Esophagus muscularis mucosa (tissue), 4 donors: ENCODE measurements at places on chromosomes 13 and 19. TPM values are rescaled to one million over a fixed set of nuclear protein-coding genes. Genes with fewer than 3 reads are reported as not detected.

DNA sequence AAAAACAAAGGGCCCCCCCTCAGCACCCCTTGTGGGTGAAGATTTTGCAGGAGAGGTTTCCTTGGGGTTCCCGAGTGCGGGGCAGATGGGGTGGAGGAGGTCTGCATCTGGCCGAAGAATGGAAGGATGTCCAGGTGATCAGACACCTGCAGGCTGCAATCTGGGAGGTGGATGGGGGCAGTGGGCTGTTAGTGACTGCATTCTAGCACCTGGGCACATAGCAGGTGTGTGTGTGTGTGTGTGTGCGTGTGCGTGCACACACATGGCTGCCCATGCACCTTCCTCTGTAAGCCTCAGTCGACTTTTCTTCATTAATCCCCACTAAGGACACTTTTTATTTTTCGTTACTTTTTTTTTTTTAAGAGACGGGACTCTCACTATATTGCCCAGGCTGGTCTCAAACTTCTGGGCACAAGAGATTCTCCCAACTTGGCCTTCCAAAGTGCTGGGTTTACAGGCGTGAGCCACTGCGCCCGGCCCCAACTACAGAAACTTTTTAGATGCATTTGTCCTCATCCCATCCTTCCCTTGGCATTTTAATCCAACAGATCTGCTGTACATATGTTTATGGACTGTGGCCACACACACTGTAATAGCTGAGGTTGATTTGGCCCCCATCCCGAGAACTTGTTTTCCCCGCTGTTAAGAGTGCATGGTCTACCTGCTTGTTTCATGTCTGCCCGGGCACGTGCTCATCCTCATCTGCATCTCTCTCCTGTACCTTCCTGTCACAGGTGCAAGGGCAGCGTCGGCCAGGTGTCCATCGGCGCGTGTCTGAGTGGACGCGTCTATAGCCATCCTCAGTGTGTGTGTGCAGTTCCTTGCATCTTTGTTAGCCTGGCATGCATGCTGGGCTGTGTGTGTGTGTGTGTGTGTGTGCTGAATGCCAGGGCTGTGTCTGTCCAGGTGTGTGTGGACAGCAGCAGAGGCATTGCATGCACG lies 731 bp downstream of the MAG start:
- no peak for DNase-seq

DNA sequence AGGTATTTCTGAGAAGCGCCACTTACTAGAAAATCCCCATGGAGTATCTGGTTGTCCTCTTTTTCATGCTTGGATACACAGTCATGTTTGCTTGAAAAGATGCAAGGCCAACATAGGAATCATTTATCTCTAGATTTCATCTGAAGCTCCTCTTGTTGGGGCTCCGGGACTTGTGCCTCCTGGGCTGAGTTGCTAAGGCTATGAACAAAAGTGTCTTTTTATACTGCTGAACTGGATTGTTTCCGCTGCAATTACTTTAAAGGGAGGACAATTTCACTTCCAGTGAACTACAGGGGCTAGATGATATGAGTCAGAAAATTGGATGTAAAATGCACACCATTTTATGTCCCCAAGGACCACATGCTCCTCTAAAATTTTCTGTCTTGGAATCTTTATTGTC lies 114.1 kb downstream of the TNFSF13B start:
- DNase-seq = no peak

DNA sequence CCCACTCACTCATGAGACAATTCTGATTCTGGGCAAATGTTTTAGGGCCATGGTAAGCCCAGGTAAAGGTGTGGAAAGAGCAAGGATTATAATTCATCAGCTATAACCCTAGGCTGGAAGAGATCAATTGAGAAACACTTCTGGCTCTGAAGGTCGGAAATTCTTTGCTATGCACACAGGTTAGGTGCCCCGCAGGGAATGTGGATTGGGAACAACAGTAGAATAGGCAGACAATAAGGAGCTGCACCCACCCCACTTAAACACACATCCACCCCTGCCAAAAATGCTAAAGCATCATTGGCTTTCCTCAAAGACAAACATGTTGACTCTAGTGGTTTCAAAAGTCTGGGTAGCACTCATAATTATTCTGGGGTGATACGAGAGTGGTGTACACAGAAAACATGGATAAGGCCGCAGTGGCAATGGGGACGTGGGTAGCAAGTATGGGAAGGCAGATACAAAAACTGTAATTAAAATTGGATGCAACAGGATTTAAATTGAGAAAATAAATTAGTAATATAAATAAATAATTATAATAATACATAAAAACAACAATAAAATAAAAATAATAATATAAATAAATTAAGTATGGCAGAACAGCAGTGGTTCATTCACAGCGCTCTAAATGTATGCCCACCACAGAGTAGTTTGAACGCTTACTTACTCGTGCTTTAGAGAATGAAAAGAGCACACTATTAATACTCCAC lies 8.6 kb downstream of the EFNB2 start:
- DNase-seq = no peak

DNA sequence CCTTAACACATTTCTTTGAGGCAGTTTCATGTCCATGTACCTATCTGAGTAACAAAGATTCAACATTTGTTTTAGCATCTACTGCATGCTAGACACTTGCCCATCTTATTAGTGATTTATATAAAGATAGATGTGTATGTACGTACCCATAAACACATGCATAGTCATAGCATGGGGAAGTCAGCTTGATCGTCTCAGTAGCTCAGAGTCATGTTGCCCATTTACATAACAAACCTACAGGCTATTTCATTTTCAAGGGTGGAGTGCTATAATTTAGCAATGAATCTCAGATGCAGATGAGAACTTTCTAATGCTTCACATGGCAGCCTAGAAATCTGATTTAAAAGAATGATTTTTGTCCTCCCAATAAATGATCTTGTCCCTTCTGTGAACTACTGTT lies 23.5 kb downstream of the FLT1 start:
- DNase-seq = no peak

DNA sequence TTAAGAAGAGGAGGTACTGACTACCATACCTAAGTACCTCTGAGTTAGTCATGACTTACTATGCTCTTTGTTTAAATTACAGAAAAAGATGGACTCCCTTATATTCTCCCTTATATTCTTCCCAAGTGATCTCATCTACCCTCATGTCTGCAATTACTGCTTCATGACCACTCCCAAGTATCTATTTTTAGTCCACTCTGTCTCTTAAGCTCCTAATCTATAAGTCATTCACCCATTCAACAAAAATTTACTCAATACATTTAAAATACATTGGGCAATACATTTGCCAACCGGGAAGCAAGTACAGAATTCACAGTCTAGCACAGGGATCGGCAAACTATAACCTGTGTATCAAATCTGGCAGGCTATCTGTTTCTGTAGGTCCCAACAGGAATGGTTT lies 42.6 kb downstream of the KPNA3 start:
- DNase-seq = no peak

The ZNF723 gene
- not detected for total RNA-seq

The MISP gene
- not detected for total RNA-seq

The ZNF486 gene
- 4.2 TPM for total RNA-seq

The GJB2 gene
- not detected for total RNA-seq

The ZNF738 gene
- total RNA-seq = 3.0 TPM
